ENCODE measurements at places on chromosomes 1 and 21. TPM values are rescaled to one million over a fixed set of nuclear protein-coding genes. Genes with fewer than 3 reads are reported as not detected.

GRCh38 chr1:51958824-51959223, 31.7 kb downstream of the RAB3B start:
- no peak for DNase-seq

- no peak for DNase-seq
Observed at GRCh38 chr1:72637593-72637992, 355.3 kb upstream of the NEGR1 start.

DNA sequence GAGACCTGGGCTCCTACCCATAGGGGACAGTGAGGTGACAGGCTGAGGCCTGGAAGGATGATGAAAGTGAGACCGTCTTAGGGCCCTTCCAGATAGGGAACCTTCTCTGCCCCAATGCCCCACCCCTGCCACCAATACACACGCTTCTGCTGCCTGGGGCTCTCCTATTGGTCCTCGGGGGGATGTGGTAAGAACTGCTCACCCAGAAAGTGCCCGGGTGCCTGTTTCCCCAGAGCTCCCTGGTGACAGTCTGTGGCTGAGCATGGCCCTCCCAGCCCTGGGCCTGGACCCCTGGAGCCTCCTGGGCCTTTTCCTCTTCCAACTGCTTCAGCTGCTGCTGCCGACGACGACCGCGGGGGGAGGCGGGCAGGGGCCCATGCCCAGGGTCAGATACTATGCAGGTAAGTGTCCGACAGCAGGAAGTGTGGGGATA, 948 bp downstream of the SEMA4A start:
- DNase-seq = no peak

- DNase-seq = no peak
Observed at GRCh38 chr1:32984090-32984454, 19.5 kb upstream of the RNF19B start.

- no peak for DNase-seq
Observed at GRCh38 chr1:161082483-161082882, 6.9 kb downstream of the NECTIN4 start.

GRCh38 chr1:57101209-57101608, 135.4 kb upstream of the C8B start:
- DNase-seq = no peak

RSPH1 gene
- 2.6 TPM for total RNA-seq

DENND1B gene
- total RNA-seq = 5.4 TPM

GRCh38 chr1:71899881-71900280, 382.5 kb downstream of the NEGR1 start:
- DNase-seq = no peak

NHLH1 gene
- not detected for total RNA-seq

- no peak for DNase-seq
Observed at GRCh38 chr1:237141502-237141901, 99.5 kb downstream of the RYR2 start.

DNA sequence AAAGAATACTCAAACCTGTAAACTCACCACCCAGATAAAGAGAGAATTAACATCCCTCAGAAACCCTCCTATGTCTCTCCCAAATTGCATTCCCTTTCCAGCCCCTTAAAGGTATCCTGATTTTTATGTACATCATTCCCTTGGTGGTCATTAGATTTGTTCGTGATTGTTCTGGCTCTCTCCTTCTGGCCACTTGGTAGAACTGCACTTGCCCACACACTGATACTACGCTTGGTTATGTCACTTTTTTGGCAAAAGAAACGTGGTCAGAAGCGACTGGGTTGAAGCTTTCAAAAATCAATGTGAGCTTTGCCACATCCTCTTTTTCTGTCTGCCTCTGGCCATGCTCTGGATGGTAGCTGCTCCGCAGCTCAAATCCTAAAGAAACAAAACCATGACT, 76.3 kb downstream of the KRTAP19-8 start:
- no peak for DNase-seq

SPAG17 gene
- total RNA-seq = 0.27 TPM

DNALI1 gene
- total RNA-seq = 0.72 TPM

DNA sequence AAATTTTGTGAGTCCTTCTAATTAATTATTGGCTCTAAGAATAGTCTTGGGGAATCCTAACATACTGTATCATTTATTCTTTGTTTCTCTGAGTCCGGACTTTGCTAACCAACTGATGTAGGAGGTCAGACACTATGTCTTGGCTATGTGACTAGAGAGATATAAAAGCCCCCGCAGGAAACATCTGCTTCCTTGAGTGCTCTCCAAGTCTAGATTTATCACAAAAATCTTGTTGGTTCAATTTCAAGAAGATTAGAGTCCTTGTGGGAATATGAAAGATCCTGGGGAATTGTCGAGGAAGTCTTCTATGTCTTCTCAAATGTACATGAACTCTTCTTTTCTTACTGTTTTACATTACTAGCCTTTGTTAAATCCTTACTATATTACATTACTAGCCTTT, 1712.5 kb downstream of the NCAM2 start:
- DNase-seq = no peak

SEC16B gene
- 25.5 TPM for total RNA-seq

DNASE2B gene
- total RNA-seq = not detected

IFI44L gene
- 3.7 TPM for total RNA-seq

DNA sequence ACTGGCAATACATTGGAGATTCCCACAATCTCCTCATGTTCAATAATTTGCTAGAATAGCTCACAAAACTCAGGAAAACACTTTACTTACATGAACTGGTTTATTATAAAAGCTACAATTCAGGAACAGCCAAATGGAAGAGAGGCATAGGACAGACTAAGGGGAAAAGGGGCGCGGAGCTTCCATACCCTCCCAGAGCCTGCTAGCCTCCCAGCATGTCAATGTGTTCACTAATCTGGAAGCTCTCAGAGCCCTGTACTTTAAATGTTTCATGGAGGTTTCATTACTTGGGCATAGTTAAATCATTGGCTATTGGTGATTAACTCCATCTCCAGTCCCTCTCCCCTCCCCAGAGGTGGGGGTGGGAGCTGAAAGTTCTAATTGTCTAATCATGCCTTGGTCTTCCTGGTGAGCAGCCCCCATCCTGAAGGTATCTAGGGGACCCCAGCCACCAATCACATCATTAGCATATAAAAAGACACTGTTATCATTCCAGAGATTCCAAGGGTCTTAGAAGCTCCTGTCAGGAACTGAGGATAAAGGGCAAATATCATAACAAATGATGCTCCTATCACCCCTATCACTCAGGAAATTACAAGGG, 10.9 kb upstream of the DMRTB1 start:
- no peak for DNase-seq

ALG6 gene
- total RNA-seq = 24.7 TPM

All from Caki2 (cell line).